ENCODE measurements at places on chromosomes 2 and 18. TPM values are rescaled to one million over a fixed set of nuclear protein-coding genes. Genes with fewer than 3 reads are reported as not detected.
A peak's percentile ranks its signal among the peaks of the same experiment; 100 is the strongest.

DNA sequence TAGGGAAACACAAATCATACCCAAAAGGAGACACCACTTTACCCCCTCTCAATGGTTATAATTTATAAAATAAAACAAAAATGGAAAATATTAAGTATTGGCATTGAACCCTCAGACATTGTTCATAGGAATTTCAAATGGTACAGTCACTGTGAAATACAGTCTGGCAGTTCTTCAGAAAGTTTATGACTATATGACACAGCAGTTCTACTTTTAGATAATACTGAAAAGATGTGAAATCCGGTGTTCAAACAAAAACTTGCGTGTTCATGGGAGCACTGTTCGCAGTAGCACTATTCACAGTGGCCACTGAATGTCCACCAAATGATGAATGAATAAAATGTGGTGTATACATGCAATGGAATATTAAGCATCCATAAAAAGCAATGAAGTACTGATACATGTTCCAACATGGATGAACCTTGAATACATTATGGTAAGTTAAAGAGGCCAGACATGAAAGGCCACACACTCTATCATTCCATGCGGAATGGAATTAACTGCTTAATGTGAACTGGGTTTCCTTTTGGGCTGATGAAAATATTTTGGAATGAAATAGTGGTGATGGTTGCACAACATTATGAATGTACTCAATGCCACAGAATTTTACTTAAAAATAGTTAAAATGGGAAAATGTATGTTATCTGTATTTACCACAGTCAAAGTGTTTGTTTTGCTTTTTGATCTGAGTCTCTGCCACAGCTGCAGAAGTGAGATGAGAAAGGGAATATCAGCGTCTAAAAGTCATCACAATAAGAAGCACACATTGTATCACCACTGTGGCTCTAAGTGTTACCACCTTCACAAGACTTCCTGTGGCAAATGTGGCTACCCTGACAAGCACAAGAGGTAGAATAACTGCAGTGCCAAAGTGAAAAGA is 864.6 kb downstream of the SUCLG1 start:
- no peak for DNase-seq

- DNase-seq = no peak
These were observed 96.0 kb upstream of the CDCA7 start for GRCh38 chr2:173258701-173259100.

GRCh38 chr2:170533156-170533555 is 182.0 kb upstream of the SP5 start:
- no peak for DNase-seq

GRCh38 chr2:28737655-28738054 is 14.0 kb upstream of the PPP1CB start:
- DNase-seq = no peak

DNA sequence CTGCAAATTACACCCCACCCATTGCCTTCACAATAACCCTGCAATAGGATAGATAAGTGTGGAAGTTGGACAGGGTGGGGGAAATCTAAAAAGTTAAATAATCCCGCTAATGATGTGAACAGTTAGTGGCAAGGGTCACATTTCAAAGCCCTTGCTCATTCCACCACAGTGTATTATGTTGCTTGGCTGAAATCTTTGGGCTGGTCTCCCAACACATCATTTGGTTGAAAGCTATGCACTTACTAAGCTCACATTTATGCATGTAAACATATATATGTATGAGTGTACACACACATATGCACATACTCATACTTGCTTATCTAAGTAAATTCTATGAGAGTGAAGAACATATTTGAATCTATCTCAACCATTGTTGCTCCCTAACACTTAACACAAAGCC is 197.8 kb downstream of the RDH14 start:
- DNase-seq = peak; percentile 73

GRCh38 chr2:241035818-241036396 is 37.5 kb downstream of the SNED1 start:
- DNase-seq = no peak

- no peak for DNase-seq
These were observed 693.3 kb upstream of the KLHL29 start for GRCh38 chr2:22691666-22692065.

- no peak for DNase-seq
These were observed 21.1 kb downstream of the NBAS start for GRCh38 chr2:15539999-15540398.

- no peak for DNase-seq
These were observed 19.8 kb upstream of the DDX18 start for GRCh38 chr2:117794668-117795067.

DNA sequence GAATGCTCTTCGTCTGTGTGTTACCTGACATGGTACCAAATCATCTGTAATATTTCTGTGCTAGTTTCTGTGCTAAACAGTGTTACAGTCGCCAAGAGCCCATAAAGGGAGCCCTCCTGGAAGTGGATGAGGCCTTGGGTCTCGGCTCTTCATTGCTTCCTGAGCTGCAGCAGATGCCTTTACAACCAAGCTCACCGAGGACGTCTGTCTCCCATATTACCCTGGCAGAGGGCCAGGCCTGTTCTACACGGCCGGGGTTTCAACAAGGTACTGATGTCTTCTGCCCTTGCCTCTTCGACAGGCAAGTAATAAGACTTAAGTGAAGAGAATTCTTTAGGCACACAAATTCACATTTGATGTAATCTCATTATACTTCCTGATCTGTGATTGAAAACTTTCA is 16.8 kb downstream of the RPL31 start:
- no peak for DNase-seq

DNA sequence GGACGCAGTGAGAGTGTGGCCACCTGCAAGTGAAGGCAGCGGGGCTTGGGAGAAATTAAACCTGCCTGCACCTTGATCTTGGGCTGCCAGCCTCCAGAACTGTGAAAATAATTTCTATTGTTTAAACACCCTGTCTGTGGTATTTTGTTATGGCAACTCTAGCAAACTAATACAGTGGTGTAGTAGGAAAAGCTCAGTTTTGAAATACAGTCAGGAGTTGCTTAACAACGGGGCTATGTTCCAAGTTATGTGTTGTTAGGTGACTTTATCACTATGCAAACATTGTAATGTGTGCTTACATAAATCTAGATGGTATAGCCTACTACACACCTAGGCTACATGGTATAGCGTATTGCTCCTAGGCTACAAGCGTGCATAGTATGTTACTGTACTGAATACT is 93.4 kb upstream of the FN1 start:
- DNase-seq = peak; percentile 76

DNA sequence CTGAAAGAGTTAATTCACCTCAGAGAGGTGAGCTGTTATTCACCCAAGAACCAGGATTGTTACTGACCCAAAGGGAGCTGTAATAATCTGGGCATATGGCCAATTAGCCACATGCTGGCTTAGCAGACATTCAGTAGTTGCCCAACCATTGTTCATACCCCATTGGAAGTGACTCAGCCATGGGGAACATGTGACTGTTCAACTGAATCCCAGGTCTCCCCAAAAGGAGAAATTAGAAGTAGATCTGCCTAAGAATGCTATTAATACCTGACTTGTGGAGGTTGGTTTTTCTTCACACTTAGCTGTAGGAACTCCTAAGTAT is 272.6 kb upstream of the UBE2E3 start:
- peak; percentile 78 for DNase-seq

- DNase-seq = no peak
These were observed 20.8 kb downstream of the BAZ2B start for GRCh38 chr2:159595410-159596046.

LAMA3 gene
- total RNA-seq = 1.4 TPM

CFAP65 gene
- total RNA-seq = 0.11 TPM

IL37 gene
- not detected for total RNA-seq

FAM161A gene
- total RNA-seq = 2.7 TPM

C1GALT1C1L gene
- 1.3 TPM for total RNA-seq

CCDC141 gene
- not detected for total RNA-seq

SLC35F6 gene
- total RNA-seq = 18.5 TPM

GAREM1 gene
- total RNA-seq = 1.5 TPM

SALL3 gene
- 4.1 TPM for total RNA-seq

BABAM2 gene
- total RNA-seq = 42.5 TPM

GALNT13 gene
- not detected for total RNA-seq

TXNDC9 gene
- total RNA-seq = 121 TPM

CENPA gene
- total RNA-seq = 27.9 TPM

CCDC74A gene
- 18.7 TPM for total RNA-seq
